ENCODE measurements at places on chromosomes 2 and 18.

DNA sequence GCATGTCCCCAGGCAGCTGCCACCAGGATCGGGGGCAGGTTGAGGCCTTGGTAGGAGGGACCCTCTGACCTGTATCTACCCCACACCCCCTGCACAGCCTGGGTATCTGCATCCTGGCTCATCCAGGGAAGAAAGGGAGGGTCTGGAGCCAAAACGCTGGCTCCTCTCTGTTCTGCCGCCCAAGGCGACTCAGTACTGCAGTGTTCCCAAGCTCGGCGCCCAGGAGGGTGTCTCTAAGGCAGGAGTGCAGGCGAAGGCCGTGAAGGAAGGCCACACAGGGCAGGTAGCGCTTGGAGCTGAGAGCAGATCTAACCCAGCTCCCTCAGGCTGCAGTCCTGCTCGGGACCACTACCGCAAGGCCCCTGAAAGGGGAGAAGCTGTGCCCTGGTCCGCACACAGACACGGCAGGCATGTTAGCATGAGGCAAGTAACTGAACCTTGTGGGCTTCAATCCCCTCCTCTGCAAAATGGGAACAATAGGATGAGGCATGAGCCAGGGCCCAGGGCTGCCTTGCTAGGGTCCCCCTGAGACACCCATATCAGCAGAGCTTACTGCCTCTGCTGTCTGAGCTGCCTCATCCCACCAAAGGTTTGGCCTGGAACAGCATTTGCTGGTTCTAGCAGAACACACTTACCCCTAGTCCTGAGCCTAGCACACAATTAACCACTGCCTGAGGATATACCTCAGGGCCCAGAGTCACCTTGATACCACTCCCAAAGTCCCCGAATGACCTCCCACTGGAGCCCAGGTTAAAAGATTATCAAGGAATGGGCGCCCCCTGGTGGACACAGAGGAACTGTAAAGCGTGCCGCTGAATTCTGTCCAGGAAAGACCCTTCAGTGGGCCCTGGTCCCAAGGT lies 6.5 kb downstream of the PTMA start:
- peaks cover 27% of the 10 kb centered on the region for H3K4me1 ChIP-seq
- peak overlapping the region; percentile 13 for H3K27ac ChIP-seq
- H3K4me3 ChIP-seq = no peak overlapping the region
- peak; percentile 95 for DNase-seq

DNA sequence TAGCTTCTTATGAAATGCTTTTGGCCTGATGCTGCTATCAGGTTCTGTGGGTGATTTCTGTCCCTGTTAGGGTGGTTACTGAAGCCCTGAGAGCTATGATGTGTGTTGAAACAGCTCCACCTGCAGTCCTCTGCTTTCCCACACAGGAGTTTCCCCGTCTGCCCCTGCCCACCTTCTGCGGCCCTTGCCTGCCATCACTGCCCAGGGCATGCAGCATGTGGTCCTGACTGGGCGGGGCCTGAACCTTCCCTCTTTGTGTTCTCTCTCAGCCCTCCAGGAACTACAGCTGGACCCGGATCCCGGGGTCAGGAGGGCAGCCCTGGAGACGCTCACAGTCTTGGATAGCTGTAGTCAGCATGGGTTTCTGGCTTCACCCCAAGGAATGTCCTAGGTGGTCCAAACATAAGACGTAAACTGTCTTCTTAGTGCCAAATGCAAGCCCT lies 21.4 kb downstream of the HJURP start:
- no peaks in the 10 kb centered on the region for H3K4me1 ChIP-seq
- no peak for DNase-seq
- H3K4me3 ChIP-seq = no peak overlapping the region

DNA sequence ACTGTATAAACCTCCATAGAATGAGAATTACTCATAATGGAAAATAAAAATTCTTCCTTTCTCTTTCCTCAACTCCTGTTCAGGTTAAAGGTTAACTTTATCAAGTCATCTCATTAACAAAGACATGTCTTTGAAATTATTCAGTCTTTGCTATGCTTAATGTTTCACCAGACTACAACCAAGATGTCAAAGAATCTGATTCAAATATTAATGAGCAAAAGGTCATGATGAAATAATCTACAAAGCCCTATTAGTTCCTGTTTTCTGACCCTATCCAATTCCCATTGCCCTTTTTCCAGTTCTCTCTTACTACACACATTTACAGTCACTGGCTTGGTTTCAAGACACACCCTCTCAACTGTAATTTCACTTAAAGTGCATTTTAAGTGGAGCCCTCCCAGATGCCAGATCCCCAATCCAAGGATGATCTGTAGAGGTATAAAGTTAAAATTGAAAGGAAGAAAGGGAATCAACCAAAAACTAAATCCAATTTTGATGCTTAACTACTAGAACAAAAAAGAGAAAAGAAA lies 246.9 kb upstream of the CYP26B1 start:
- no peaks in the 10 kb centered on the region for H3K27me3 ChIP-seq
- H3K27ac ChIP-seq = no peak overlapping the region
- no peak for DNase-seq
- H3K4me3 ChIP-seq = no peak overlapping the region

GRCh38 chr18:65429601-65430000 lies 321.2 kb upstream of the CDH7 start:
- H3K4me1 ChIP-seq = no peaks in the 10 kb centered on the region
- H3K27ac ChIP-seq = no peak overlapping the region

DNA sequence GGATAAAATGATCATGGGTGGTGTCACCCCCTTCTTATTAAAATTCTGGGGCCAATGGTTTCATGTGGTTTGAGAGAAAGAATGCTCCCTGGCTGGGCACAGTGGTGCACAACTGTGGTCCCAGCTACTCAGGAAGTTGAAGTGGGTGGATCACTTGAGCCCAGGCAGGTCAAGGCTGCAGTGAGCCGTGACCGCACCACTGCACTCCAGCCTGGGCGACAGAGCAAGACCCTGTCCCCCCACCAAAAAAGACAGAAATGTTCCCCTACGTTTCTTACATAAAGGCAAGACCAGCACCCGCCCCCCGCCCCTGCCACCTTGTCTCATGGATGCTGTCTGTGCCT lies 53.0 kb upstream of the ID2 start:
- no peak overlapping the region for H3K4me3 ChIP-seq
- no peaks in the 10 kb centered on the region for H3K27me3 ChIP-seq

DNA sequence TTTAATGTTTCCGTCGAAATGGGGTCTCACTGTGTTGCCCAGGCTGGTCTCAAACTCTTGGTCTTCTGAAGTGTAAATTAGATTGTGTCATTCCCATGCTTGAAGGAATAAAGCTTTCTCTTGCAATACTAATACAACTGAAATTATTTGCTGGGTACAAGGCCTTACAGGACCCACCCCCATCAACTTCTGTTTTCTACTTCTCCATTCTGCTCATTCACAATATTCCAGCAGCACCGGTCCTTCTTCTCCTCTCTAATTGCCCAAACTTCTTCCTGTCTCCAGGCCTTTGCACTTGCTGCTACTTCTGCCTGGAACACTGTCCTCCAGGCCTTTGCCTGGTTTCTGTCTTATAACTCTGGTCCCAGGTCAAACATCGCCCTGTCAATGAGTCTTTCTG lies 73.8 kb downstream of the APOB start:
- no peaks in the 10 kb centered on the region for H3K27me3 ChIP-seq
- no peaks in the 10 kb centered on the region for H3K4me1 ChIP-seq
- H3K4me3 ChIP-seq = no peak overlapping the region
- no peak overlapping the region for H3K27ac ChIP-seq

DNA sequence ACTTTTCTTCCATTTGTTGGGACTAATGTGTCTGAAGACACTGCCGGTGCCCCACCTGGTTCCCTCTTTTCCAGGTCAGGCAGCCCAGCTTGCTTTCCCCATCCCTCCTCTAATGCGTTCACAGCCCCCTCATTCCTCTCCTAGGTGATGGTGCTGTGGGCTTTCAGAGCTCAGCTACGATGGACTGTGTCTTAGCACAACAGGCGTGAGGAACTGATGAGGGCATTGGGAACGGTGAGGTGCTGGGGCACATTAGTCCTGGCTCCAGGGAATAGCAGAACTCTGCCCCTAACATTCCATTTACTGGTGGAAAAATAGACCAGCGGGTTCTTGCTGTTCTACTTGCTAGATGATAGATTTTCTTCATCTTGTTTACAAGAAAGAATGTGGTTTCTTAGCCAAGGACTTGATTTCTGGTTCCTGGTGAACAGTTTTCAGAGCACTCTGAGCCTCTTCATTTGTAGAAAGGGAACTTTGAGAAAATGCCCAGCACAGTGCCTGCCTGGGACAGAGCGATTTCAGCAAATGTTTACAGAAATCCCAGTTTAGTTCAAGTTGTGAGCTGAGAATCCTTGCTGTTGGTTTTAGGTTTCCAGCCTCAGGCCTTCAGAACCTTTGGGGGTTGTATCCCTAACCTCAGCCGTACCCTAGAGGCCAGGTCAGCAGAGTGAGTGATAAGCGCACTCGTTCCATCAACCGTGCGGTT lies 42.5 kb downstream of the LDLRAD4 start:
- H3K27me3 ChIP-seq = no peaks in the 10 kb centered on the region
- H3K36me3 ChIP-seq = no peaks in the 10 kb centered on the region
- no peak overlapping the region for H3K27ac ChIP-seq

GRCh38 chr18:62957885-62958472 lies 242.6 kb downstream of the PHLPP1 start:
- H3K4me3 ChIP-seq = no peak overlapping the region
- no peak overlapping the region for H3K27ac ChIP-seq
- H3K36me3 ChIP-seq = peaks cover 9% of the 10 kb centered on the region

DNA sequence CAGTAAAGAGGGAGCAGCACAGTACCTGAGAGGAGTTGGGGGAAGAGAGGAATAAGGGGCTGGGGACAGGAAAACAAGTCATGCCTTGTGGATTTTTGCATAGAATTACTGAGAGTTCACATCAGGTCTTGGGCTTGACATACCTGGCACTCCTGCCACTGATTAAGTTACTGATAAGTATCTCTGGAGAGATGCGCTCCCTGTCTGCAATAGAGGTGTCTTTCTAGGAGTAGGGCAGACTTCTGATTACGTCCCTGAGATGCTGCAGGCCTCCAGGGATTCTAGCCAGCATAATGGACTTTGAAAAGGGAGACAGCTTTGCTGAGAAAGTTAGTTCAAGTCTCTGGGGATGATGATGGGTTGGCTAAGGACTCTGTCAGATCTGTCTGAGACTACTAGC lies 69.4 kb downstream of the CHRNA1 start:
- no peak overlapping the region for H3K4me3 ChIP-seq
- DNase-seq = peak; percentile 58
- no peaks in the 10 kb centered on the region for H3K27me3 ChIP-seq
- peaks cover 7% of the 10 kb centered on the region for H3K4me1 ChIP-seq

- H3K27ac ChIP-seq = no peak overlapping the region
- no peak overlapping the region for H3K4me3 ChIP-seq
- H3K36me3 ChIP-seq = no peaks in the 10 kb centered on the region
Measured at GRCh38 chr2:133955169-133955568, 298.7 kb upstream of the MGAT5 start.

- H3K4me3 ChIP-seq = no peak overlapping the region
- H3K27me3 ChIP-seq = no peaks in the 10 kb centered on the region
- H3K27ac ChIP-seq = peak overlapping the region; percentile 85
- DNase-seq = no peak
- no peaks in the 10 kb centered on the region for H3K36me3 ChIP-seq
- H3K4me1 ChIP-seq = peaks cover 11% of the 10 kb centered on the region
Measured at GRCh38 chr2:40346535-40347354, 105.1 kb downstream of the SLC8A1 start.

DNA sequence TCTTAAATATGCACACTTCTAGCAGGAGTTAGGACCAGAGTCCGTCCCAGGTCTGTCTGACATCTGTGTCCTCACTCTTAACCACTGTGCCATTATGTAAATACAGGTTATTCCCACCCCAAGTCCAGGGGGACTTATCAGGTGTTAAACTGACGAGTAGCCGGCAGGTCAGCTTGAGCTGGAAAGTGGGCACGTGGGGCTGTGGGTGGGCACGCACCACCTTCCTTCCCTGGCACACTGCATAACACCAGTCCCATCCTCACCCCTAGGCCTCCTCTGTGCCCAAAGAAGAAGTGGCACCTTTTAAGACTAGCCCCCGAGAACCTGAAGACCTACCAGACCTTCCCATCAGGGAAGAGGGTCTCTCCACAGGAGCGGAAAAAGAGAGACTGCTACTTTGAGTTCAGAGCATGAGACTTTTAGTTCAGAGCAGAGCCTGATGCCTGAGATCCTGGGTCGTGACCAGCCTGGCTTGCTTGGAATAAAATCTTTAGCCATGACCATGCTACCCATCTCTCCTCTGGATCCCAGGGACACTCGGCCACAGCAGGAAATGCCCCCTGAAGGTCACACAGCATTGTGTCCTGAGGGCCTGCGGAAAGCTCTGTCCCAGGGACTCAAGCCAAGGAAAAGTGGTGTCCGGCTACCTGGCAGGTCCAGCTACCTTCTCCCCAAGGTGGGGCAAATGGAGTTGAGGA lies 62.0 kb downstream of the CIB4 start:
- no peak overlapping the region for H3K4me3 ChIP-seq
- DNase-seq = no peak
- no peaks in the 10 kb centered on the region for H3K36me3 ChIP-seq
- H3K27me3 ChIP-seq = no peaks in the 10 kb centered on the region
- no peak overlapping the region for H3K27ac ChIP-seq

DNA sequence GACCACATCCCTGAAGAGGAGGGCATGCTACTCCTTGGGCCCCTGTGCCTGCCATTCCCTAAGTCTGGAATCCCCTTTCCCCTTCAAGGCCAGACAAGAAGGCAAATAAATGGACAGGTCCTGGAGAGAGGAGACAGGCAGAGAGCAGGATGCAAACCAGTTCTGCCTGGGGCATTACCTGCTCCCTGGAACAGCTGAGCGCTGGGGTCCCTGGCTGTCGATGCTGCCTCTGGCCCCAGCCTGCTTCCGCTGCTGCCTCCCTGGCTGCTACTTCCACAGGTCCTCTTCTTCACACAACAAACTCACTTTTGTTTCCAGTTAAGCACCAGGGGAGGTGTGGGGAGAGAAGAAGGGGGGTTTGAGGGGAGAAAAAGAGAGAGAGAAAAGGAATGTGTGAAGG lies 53.1 kb downstream of the SLC4A5 start:
- no peak overlapping the region for H3K27ac ChIP-seq
- H3K4me1 ChIP-seq = no peaks in the 10 kb centered on the region
- H3K27me3 ChIP-seq = no peaks in the 10 kb centered on the region
- DNase-seq = no peak
- H3K4me3 ChIP-seq = no peak overlapping the region

DNA sequence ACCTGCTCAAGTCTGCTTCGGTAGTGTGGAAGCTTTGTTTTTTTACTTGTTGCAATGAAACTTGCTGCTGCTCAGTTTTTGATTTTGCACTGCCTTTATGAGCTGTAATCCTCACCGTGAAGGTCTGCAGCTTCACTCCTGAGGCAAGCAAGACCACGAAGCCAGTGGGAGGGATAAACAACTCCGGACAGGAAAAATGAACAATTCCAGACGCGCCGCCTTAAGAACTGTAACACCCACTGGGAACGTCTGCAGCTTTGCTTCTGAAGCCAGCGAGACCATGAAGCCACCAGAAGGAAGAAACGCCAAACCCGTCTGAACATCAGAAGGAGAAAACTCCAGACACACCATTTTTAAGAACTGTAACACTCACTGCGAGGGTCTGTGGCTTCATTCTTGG lies 245.7 kb upstream of the REG3G start:
- DNase-seq = no peak
- no peak overlapping the region for H3K4me3 ChIP-seq
- no peaks in the 10 kb centered on the region for H3K4me1 ChIP-seq
- H3K36me3 ChIP-seq = no peaks in the 10 kb centered on the region
- H3K27ac ChIP-seq = no peak overlapping the region
- H3K27me3 ChIP-seq = no peaks in the 10 kb centered on the region
